RWPE1 (cell line): ENCODE measurements at places on chromosomes 2 and 18.

DNA sequence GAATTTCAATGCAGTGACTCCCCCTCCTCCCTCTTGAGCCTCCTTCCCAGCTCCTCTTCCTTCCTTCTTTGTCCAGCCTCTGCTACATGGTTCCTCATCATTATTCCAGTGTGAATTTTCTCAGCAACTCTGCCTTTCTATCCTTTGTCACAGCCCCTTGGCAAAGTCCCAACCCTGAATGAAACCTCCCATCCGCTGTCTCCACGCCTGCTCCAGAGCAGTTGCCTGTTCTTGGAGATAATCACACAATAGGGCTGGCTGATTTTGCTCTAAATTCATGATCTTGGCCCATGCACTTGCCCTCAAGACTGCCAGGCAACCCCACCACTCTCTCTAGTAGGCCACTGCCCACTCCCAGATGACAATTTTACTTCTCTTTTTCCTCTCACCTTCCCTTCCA is 61.4 kb downstream of the BCL2L11 start:
- DNase-seq, result no peak

- no peak for DNase-seq
Observed at GRCh38 chr2:27681841-27682240, 18.2 kb downstream of the SLC4A1AP start.

GRCh38 chr2:57105694-57106093 is 921.9 kb downstream of the CCDC85A start:
- DNase-seq, result no peak

GRCh38 chr18:59345556-59345955 is 13.5 kb downstream of the LMAN1 start:
- DNase-seq, result no peak

DNA sequence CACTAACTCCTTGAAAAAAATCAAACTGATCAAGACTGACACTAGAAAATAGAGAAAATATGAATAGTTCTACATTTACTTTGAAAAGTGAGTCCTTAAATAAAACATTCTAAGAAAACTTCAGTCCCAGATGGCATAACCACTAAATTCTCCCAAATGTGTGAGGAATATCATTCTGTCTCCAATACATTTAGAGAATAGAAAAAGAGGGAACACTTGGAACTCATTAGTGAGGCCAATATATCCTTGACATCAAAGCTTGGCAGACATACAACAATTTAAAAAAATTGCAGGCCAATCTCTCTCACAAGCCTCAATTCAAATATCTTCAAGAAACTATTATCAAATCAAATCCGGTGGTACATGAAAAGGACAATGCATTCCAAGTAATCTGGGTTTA is 79.3 kb upstream of the TMEM247 start:
- DNase-seq, result no peak

DNA sequence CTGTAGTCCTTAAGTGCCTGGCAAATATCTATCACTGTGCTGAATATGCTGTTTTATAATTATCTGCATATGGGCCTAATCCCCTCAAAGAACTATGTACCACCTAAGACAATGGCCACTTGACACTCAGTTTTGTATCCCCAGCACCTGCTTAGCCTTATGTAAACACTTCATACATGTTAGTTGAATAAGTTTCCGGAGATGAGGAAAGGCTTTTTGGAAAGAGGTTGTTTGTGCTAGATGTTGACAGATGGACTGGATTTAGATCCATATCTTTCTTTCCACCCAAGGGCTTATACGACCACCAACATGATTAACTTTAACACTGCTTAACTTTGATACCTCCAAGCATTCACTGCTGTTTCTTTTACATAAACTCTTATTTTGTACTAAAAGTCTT is 63.3 kb downstream of the FAM228A start:
- no peak for DNase-seq

DNA sequence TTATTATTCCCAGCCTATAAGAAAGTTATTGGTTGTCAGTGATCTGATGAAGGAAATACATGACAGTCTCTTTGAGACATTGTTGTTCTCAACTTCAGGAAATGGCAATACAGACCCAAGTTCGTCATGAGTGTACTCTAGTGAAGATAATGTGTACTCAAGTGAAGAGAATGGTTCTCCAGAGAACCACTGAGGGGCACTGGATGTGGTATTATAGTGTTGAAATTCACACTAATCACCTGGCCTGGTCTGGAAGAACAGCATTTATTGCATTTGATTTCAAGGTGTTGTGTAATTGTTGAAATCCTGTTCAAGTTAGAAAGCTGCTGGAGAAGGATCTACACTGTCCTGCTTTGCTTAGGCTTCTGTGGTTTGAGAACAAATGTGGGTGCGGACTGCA is 23.4 kb upstream of the OTX1 start:
- no peak for DNase-seq

DNA sequence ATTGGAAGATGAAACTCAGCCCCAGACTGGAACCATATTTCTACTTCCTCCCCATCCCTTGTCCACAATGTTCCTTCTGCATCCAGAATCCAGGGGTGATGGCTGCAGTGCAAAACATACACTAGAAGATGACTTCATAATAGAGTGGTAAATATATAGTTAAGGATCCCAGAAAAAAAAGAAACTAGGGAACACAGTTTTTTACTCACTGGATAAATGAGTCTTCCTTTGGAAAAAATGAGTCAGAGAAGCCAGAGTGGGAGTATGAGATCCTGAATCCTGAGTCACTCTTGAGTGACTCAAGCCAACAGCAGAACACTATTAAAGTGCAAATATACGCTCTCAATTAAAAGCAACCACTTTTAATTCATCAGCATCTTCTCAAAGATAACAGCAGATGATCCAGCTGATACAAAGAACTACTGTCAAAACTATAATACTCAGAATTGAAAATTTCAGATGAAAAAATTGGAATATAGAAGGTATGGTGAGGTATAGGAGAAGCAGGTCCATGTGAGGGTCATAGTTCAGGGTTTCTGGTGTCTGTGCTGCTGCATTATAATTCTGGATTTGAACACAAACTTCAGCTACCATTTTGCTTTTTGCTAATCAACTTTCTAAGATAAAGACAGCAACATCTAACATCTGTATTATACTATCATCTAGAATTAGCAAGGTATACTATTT is 987.2 kb upstream of the CDH2 start:
- DNase-seq, result peak; percentile 78

GRCh38 chr18:12516049-12516630 is 108.4 kb downstream of the PRELID3A start:
- no peak for DNase-seq

DNA sequence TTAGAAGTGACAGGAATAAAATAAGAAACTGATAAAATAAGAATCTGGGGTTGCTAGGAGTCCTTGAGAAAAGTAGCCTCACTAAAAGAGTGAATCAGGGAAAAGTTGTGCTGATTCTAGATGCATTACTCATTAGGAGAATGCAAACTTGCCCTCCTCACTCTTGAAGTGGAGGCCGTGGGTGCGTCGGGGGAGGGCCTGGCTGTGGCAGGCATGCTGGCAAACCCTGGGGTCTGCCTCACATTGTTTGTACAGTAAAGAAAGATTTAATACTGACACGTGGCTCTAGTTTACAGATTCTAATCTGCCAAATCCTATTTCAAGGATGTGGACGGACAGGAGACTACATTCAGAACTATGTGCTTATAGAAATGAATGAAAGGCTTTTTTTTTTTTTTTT is 41.9 kb downstream of the TANC1 start:
- no peak for DNase-seq

DNA sequence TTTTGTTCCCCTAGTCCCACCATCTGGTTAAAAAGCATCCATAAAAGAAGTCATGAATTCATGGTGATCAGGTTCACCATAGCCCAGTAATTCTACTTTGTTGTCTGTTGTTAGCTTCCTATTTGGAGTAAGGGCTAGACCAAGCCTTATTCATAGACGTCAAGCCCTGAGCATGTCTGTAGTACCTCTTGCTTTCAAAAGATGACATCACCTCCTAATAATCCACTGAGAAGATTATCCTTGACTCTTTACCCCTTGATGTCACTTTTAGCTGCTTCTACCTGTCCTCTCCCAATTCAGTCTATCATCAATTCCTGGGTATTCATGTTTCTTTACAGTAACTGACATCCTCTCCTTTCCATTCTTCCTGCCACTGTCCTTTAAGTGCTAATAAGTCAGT is 90.1 kb downstream of the EML6 start:
- DNase-seq, result no peak

- DNase-seq, result no peak
Observed at GRCh38 chr2:100820273-100820522, 259 bp downstream of the NPAS2 start.

GRCh38 chr2:112601754-112602153 is 17.3 kb downstream of the CHCHD5 start:
- DNase-seq, result no peak

GRCh38 chr2:121478996-121479745 is 51.5 kb upstream of the RNU4ATAC start:
- no peak for DNase-seq

DNA sequence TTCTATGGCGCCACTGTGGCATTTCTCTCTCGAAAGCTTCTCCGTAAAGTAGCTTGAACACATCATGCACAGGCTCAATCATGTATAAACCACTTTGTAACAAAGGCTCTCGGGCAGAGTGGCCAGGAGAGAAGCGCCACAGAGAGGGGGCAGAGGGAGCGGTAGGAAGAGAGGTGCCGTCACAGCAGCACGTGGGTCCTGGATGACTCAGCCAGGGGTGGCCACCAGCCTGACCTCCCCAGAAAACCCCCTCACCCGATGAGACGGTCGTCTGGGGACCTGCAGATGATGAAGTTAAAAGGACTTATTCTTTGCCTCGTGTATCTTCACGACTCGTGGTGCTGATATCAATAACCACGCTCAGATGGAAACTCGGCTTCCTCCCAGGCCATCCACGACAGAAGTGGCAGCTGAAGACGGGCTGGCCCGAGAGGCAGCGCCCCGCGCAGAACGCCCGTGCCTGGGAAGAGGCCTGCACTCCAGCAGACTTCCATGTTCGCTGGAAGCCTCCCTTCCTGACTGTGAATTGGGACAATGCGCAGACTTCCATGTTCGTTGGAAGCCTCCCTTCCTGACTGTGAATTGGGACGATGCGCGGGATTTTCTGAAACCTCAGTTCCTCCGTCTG is 46.4 kb upstream of the MTCL1 start:
- DNase-seq, result no peak

DNA sequence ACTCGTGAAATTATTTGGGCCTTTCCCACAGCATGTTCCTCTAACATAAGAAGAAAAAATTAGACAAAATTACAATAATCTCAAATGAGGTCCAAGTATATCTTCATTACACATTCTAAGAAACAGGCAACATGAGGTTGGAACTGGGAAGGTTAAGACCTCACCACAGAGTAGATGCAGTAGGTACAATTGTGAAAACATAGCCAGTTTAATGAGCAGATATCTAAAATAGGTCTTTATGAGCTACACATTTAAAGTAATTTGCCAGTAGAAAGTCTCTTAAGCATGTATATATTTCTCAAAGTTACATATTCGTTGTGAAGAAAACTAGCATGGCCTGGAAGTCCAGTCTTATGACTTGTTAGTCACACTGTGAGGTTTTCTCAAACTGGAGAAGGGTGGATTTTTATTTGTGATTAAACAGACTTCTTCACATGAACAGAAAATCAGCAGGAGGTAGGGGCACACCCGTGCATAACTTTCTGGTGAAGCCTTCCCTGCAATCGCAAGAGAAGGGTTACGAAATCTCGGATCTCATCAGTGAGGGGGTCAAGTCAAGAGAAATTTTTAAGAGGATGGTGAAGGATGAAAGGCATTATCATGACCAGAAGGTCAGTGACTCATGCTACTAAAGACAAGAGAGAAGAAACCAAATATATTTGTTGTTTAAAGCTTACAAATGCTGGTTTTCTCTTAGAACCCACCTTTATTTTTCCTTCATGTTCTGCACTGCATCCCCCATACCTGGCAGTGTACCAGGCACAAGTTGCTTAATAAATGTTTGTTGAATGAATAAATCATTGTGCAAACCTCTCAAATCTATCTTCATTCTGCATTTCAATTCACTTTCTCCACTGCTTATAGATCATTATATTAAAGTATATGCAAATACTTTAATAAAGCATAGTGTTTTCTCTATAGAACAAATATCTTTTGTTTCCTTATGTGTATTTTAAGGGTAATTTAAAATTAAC is 5.1 kb upstream of the RAB27B start:
- peak; percentile 37 for DNase-seq

DNA sequence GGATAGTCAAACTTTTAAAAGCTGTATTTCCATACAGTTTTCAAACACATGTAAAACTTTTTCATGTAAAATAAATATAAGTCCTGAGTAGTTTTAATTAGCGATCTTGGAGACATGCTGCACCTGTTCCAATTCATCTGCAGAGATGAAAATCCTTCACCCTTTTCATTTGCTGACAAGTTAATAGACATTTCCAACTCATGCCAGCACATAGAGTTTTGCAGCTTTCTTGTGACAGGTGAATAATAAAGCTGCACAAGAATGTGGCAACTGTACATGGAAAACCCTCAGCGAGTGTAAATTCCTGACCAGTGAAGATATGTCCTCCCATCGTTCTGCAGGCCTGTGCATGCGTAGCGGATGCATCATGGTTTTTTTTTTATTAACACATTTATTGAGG is 771.4 kb downstream of the TDRD15 start:
- DNase-seq, result no peak

DNA sequence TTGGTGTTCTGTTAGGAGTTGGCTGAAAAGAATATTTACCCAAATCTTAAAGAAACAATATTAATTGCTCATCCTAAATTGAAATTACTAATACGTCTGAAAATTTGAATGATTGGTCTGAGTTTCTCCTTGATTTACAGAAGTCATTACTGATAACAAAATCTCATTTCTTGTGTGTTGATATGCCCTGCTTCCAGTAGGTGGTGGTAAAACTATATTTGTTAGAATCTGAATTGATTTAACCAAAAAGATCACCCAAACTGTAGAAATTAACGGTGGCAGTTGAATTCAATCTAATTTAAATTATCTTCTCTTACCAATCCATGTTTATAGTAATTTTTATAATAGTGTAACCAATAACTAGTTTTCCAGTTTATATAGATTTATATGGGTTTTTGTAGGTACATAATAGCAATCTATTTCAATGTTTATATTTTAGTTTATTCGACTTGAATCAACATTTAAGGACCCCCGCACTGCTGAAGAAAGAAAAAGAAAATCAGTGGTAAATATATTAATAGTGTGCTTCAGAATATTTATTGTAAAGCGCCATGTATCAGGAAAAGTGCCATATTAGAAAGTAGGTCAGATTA is 38.3 kb downstream of the PAPOLG start:
- DNase-seq, result peak; percentile 36
